Brain pericyte (primary cell): ENCODE measurements at places on chromosomes 4 and X.

GRCh38 chr4:109321232-109321631 is 18.8 kb upstream of the COL25A1 start:
- DNase-seq, result no peak

DNA sequence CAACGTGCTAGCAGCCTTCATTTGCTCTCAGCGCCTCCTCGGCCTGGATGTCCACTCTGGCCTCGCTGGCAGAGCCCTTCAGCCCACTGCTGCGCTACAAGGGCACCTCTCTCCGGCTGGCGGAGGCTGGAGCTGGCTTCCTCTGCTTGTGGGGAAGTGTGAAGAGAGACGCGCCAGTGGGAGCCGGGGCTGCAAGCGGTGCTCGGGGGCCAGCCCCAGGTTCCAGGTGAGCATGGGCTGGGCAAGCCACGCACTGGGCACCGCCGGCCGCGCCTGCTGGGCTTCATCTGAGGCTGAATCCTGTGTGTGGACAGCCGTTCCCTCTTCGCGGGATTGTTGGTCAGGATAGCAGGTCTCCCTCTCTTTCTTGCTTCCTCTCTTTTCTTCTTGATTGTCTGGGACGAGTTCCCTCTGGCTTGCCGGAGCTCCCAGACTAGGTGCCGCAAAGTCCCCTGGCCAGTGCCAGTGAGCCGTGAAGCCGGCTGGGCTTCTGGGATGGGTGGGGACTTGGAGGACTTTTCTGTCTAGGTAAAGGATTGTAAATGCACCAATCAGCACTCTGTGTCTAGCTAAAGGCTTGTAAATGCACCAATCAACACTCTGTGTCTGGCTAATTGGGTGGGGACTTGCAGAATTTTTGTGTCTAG is 165.0 kb downstream of the HEPH start:
- no peak for DNase-seq

DNA sequence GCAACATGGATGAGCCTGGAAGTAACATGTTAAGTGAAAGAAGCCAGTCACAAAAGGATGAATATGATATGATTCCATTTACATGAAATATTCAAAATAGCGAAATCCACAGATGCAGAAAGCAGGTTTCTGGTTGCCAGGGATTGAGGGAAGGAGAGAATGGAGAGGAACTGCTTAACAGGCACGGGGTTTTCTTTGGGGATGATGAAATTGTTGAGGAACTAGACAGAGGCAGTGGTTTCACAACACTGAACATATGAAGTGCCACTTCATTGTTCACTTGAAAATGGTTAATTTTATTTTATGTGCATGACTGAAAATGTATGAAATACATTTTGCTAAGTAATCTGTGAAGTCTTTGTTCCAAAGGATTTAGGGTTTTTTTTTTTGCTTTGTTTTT is 182.5 kb upstream of the TBL1X start:
- no peak for DNase-seq

DNA sequence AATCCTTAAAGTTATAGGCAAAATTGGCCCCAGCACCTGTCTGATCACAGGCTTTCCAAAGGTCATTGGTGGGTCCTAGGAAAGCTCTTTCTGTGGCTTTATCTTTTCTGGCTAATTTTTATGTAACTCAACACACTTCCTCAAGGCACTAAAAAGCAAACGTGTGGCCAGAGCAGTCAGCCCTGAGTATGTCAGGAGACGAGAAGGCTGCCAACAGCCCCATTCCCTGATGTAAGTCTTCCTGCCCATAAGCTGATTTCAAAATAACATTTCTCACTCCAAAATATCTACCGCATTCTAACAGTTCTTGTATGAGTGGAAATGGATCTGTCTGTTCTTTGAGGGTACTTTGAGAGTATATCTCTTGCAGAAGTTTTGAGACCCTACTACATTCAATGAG is 25.5 kb upstream of the FUNDC1 start:
- no peak for DNase-seq
